ENCODE measurements at places on chromosomes 16 and 17.

DNA sequence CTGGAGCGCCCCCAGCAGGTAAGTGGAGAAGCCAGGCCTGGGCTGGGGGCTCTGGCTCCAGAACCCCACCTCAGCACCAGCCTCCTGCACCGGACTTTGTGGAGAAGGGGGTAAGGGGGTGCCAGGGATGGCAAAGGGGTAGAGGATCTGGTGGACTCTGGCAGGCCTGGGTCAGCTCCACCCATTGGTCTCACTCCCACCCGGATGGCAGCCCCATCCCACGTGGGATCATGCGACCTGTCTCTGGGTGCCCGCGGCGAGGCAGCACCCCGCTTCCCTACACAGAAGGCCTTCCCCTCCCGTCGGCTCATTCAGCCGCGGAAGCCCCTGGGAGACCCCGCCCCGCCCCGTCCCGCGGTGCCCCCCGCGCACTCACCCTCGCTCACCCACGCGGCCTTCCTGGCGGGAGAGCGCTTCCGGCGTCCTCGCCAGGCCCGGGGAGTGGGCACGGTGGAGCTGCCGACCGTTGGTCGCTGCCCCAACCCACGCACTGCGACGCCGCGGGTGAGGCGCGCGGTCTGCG is 498 bp upstream of the PLEKHG4 start:
- no peak for DNase-seq

DNA sequence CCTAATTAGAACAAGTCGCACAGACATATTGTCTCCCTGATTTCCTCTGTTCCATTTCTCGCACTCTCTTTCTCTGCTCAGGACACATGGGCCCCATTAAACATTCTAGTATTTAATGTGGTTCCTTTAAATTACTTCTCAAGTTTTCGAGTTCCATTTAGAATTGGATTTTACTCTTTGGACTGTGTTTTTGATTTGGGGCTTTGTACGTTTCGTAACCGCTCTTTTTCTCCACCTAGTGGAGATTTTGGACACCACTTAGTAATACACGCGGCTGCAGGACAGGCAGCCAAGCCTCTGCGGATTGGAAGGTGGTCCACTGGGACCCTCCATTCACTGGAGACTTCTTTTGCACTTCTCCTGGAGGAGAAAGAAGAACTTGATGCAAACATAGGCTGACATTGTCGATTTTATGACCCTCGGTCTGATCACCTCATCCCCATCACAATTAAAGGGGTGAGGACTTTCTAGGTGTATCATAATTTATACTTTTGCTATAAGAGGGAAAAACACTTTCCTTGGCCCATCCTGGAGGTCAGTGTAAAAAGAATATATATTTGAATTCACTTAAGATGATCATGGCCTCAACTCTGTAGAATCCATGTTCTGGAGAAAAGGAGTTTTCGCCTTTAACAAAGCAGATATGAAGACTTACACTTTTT is 85.7 kb downstream of the NOG start:
- DNase-seq = peak; percentile 23

DNA sequence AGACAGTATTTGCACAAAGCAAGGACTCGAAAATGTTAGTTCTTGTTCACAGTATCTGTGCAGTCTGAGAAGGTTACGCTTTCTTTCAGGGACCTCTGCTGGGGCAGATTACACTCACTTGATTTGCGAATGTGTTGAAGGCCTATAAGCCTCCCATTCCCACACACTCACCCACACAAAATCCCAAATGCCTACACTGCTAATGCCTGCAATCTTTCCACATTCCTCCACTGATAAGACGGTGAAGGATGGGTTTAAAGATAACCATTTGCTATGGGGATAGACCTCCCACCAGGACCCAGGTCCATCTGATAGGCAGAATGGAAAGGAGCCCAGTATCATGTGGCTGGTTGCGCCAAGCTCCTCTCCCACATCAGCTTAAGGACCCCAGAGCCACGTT is 394.9 kb upstream of the SALL1 start:
- no peak for DNase-seq

DNA sequence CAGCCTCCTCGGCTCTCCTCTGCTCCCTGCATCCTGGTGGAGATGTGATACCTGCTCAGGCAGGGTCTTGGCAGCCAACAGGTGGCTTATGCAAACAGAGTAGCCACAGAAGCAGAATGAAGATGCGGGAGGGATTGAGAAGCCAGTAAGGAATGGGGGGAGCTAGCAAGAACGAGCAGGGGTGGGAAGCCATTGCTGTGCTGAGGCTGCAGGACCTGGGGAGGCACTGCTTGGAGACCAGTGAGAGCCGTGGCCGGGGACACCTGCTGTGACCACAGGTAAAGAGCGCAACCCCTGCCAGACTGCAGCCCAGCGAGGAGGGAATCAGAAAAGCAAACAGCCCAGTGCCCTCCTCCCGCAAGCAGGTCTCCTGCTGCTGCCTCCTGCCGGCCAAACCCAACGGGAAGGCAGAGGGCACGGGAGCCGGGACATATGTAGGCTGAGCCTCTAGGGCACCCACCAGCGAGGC is 14.7 kb downstream of the AIPL1 start:
- DNase-seq = peak; percentile 53

Measured in foreskin fibroblast (primary cell).